ENCODE measurements at places on chromosomes 2 and 18.

GRCh38 chr2:40353231-40353630 is 98.7 kb downstream of the SLC8A1 start:
- DNase-seq: no peak

DNA sequence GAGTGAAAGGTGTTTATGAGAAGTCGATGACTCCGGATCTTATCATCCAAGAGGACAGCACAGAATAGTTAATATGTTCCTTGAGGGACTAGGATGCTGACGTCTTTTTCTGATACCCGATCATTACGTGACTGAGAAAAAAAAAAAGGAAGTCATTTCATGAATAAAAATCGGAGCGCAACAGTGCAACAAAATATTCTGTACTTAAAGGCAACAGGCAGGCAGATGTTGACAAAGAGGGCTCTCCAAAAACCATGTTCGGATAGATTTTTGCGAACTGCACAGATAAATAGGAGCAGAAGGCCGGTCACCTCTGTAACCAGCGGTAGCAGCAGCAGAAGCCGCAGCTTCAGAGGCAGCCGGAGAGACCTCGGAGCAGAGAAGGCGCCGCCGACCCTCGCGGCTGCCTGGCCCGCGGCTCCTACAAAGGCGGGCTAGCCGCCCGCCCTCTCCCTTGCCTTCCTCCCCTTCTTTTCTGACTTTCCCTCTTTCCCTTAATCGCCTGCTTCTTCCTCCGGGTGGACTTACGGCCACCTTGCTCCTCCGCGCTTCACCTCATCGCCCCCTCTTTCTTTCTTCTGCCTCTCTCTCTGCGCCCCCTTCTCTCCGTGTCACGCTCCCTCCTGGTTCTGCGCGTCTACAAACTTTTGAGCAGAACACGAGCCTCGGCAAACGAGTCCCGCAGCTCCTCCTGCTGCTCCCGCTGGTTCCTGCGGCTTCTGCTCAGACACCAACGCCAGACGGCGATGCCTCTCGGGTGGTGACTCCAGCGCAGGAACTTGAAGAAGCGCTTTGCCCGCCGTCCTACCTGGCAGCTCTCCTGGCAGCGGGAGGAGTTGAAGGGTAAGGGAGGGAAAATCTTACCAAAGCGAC is at the start of gene ADCYAP1:
Gene ADCYAP1 (plus strand): TSS at position 654 of the 873 bp plus-strand sequence. CDS start 516 bp downstream, outside the sequence.
- no peak for DNase-seq

DNA sequence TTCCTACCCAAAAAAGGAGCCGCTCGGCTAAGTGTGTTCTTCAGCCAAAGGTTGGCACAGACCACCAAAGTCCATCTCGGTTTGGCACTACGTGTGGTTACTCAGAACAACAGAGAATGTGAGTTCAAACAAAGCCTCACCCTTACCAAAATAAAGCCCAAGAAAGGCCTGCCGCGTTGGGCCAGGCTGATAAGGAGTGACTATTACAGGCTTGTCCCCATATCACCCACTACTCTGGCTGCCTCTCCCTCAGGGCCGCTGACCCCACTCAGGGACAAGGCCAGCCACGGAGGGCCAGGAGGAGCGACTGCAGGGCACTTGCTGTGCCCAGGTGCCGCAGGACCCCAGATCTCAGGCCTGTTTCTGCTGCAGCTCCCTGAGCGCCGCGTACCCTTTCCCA is 13.8 kb downstream of the HS1BP3 start:
- no peak for DNase-seq

- DNase-seq: no peak
Measured at GRCh38 chr18:75211626-75211952, 992 bp downstream of the TSHZ1 start.

- DNase-seq: no peak
Measured at GRCh38 chr2:158130832-158131473, 29.3 kb downstream of the UPP2 start.

DNA sequence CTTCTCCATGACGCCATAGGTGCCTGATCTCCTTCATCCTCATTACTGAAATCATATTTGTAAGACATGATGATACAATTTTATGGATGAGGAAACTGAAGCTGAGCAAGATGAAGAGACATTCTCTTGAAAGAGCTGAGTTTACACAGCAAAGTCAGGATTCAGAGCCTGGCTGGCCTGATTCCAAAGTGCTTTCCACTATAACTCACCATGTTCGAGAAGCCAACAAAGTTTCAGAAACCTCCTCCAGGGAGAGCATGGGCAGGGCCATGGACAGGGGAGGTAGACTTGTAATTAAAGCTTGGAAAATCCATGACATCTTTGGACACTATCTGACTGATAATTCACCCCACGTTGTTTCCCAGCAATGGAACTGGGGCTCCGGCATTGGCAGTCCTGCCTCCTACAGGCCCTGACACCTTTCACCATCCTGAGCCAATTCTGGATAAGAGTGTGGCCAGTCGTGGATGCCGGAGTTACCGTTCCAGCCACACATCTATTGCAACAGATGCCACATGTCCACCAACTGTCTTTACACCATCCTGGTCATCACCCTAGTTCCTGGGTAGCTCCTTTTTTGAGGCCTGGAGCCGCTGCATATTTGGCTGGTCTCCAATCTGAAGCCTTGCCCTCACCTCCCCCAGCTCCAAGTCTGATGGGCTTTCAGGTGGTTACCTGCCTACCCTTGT is 85.0 kb upstream of the PPP1CB start:
- DNase-seq: no peak

GRCh38 chr2:219027511-219028055 is 13.7 kb downstream of the CFAP65 start:
- DNase-seq: no peak

GRCh38 chr2:237122214-237122666 is 36.6 kb downstream of the COPS8 start:
- DNase-seq: no peak

DNA sequence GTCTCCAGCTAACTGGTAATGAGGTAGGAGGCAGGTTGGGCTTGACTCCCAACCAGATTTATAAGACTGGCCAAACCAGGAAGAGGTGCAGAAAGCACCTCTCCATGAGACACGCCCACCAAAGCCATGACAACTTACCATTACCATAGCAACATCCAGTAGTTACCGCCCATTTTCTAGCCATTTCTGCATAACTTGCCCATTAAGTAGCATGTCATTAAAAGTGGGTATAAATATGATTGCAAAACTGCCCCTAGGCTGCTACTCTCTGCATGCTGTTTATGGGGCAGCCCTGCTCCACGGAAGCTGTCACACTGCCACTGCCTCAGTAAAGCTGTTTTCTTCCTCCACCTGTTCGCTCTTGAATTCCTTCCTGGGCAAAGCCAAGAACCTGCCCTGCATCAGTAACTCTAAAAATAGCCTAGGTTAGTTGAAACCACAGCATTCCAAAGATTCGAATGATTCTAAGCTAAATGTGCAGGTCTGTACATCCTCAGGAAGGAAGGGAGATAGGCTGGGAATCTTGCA is 131.9 kb downstream of the ATL2 start:
- no peak for DNase-seq

DNA sequence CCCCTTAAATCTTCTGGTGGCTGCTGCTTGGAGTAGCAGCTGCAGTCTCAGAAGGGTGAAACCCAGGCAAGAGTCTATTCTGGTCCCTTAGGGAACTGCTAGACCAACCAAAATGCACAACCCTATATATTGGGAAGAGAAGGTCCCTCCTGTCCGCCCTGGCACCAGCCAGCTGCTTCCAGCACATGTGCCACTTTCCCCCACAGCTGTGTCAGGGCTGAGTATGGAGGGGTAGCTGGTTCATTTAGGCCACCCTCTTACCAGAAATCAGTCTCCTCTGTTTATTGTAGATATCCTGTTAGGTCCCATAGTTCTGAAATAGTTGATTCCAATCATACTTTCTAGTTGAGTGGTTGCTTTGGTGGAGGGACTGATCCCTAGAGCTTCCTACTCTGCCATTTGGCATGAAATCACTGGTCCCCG is 68.9 kb downstream of the BIRC6 start:
- no peak for DNase-seq

DNA sequence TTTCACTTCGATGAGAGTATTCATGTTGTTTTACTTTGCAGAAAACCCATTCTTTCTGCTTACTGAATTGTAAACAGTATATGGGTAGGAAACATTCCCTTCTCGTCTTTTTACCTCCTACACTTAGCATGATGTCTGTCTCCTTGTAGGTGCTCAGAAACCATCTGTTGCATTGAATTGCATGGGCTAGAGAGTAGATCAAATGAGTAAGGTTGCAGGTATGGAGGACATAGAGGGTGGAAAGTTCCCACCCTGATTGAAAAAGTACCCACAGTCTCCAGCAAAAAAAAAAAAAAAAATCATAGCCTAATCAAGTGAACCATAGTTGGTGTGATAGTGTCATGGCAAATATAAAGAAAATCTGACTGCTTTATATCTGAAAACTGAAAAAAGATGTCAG is 1.7 kb downstream of the CYTIP start:
- DNase-seq: no peak

GRCh38 chr2:200156166-200156835 is 150.2 kb upstream of the SPATS2L start:
- DNase-seq: no peak

DNA sequence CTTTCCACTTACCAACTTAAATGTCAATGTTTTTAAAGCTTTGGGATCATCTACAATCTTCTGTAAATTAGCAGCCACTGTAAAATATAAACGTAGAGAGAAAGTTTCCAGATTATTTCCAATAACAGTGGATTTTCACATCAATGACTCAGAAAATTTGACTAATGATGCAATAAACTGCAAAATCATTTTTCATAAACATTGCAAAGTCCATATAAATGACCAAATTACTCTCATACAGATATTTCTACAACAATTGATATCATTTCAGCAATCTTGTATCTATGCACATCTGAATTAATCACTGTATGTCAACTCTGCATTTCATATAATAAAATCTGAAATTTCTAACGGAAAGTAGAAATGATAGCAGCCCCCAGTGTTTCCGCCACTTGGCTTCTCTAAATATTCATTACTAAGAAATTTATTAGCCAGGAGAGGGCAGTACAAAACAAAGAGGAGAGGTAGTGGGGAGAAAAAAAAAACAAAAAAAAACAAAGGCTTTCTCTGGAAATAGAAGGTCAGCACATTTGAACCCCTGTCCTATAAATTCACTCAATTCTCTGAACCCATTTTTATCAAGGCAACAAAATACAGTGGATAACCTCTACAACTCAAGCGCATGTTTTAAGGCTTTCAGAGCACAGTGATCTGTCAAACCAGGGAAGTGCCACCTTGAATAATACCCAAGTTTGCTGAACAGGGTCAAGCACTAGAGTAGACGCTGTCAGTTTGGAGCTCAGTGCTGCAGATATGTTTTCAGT is 282.6 kb downstream of the STK39 start:
- no peak for DNase-seq
